ENCODE measurements at places on chromosomes 13 and 19.

- DNase-seq, result no peak
Observed at GRCh38 chr19:15021286-15022007, 27.8 kb upstream of the CASP14 start.

DNA sequence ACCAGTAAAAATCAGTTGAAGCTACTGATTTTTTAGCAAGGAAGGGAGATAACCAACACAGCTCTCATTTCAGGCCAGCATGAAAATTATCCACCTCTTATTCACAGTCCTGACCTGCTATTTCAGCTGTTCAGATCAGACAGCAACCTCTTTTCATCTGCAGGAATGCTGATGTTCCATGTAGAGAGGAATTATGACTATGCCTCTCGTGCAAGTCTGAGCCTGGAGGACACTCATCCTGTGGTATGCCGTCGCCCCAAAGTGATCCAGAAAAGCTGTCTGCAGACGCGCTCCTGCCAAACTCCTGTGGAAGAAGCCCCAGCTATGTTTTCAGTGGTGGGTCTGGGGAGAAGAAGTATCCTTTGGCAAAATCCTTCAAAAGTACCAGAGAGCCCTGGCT is 563.5 kb upstream of the SLITRK1 start:
- no peak for DNase-seq

GRCh38 chr13:88288326-88288725 is 617.2 kb downstream of the SLITRK5 start:
- DNase-seq, result no peak

DNA sequence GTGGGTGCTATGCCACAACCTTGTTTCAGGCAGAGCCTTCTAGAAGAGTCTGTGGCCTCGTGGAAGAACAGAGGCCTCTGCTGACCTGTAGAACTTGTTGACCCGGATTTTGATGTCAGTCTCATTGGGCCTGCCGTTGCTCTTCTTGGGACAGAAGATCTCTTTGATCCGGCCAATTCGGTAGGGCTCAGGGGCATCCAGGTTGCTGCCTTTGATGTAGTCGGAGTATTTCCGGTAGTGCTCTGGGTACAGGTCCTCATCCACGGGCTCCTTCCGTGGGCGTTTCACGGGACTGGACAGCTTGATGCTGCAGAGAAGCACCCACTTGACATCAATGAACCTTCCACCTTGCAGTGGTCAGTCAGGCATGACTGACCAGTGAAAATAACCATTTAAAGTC is 24.0 kb upstream of the EIF3G start:
- DNase-seq, result no peak

- DNase-seq, result no peak
Observed at GRCh38 chr19:3469638-3470499, 10.5 kb downstream of the SMIM24 start.

DNA sequence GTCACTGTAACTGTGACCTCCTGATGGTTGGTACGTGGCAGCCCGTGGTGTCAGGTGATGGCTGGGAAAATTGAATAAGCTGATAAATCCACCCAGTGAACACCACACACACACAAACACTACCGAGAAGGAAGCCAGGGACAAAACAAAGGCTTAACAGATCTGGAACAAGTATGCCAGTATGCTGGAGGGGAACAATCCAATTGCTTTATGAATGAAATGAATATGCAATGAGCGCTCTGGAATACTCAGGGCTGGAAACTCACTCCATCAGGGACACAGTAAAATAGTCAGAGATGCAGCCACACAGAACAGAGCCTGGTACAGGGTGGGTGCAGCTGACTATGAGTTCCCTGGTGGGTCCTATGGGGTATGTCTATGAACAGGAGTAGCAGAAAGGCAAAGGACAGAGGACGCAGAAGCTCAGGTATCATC is 16.7 kb downstream of the TMTC4 start:
- DNase-seq, result no peak

DNA sequence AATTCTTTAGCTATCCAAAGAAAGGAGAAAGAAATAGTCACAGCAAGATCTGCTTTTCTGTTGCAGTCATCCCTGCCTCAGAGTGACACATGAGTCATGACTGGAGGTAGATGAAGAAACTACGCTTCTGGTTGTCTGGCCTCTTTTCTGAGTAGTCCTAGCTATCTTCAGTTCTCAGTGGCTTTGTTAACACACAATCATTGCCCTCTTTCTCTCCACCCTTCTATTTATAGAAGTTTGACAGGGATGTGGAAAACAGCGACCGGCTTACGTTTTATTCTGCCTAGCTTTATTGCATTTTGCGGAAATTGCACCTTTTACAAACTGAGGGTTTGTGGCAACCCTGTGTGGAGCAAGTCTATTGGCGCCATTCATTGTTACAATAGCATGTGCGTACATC is 26.7 kb downstream of the SPATA13 start:
- DNase-seq, result no peak

- DNase-seq, result no peak
Observed at GRCh38 chr19:16418597-16418962, 53.2 kb downstream of the EPS15L1 start.

DNA sequence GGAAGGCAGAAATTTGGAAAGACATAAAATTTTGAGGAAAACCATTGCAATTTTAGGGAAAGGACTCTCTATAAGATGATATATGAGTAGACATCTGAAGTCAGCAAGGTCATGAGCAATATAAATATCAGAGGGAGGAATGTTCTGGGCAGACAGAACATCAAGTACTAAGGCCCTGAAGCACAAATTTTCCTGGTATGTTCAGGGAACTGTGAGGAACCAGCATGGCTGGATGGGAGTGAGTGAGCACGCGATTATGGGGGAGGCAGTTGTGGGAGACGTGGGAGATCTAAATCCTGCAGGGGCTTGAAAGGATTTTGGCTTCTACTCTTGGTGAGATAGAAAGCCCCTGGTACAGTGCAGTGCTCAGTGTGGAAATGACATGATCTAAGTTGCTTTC is 112.0 kb downstream of the TBC1D4 start:
- DNase-seq, result no peak

- no peak for DNase-seq
Observed at GRCh38 chr13:32036126-32036695, 4.6 kb downstream of the FRY start.

DNA sequence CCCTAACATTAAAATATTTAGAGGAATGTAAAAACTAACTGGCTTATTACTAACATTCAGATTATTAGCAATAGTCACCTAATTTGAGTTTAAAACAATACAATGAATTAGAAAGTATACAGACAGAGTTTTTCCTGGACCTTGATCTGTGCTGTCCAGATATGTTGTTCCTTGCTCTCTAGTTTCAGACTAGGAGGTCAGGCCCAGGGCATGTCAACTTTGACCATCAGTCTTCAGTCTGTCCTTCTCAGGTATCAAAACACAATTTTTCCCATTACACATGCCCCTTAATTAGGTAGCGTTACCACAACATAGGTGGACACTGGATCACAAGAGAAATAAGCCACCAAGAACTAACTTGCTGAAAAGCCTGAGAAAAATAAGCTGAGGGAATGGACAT is 197.0 kb downstream of the MAB21L1 start:
- DNase-seq, result no peak

- DNase-seq, result no peak
Observed at GRCh38 chr19:27775395-27775794, 1437.6 kb downstream of the UQCRFS1 start.

GRCh38 chr13:77412116-77412635 is 85.3 kb upstream of the MYCBP2 start:
- DNase-seq, result no peak

DNA sequence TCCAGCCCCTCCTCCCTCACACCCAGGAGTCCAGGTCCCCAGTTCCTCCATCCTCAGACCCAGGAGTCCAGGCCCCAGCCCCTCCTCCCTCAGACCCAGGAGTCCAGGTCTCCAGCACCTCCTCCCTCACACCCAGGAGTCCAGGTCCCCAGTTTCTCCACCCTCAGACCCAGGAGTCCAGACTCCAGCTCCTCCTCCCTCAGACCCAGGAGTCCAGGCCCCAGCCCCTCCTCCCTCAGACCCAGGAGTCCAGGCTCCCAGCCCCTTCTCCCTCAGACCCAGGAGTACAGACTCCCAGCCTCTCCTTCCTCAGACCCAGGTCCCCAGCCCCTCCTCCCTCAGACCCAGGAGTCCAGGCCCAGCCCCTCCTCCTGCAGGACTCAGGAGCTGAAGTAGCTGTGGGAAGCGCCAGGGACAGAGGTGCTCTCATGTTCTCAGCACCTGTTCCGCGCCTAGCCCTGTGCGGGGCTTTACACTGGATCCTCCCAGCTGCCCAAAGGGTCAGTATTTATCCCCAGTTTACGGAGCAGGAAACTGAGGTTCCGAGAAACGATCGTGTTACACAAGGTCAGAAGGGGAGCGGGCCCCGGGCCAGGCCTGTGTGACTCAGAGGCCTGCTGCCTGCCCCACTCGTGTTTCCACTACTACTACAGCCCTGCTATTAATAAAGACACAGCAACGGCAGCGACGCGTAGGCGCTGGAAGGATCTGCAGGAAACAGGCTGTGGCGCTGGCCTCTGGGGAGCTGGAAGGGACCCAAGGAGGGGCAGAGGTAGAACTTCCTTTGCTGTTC is 1.7 kb upstream of the SBK3 start:
- no peak for DNase-seq

GRCh38 chr19:52138278-52138982 is 1.3 kb downstream of the ZNF616 start:
- no peak for DNase-seq

DNA sequence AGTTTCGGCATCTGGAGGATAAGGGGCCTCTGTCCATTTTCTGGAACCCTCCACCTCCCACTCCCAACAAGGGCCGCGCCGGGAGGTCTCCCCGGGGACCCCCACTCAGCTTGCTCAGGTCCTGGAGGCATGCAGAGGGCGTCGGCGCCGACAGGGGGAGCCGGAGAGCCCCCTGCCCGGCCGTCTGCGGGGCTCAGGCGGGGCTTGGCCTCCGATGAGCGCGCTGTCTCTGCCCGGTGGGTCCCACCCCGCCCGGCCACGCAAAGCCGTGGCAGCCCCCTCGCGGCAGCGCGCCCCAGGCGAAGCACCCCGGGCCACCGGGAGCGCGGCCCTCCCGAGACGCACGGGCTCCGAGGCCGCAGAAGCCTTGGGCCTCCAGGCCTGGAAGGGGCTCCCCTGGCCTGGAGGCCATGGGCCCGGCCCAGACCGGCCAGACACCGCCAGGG is 149.7 kb upstream of the ZNF536 start:
- DNase-seq, result no peak

- DNase-seq, result no peak
Observed at GRCh38 chr13:25375727-25376358, 4.1 kb downstream of the ATP8A2 start.

- DNase-seq, result no peak
Observed at GRCh38 chr19:15315101-15315500, 17.2 kb downstream of the BRD4 start.

DNA sequence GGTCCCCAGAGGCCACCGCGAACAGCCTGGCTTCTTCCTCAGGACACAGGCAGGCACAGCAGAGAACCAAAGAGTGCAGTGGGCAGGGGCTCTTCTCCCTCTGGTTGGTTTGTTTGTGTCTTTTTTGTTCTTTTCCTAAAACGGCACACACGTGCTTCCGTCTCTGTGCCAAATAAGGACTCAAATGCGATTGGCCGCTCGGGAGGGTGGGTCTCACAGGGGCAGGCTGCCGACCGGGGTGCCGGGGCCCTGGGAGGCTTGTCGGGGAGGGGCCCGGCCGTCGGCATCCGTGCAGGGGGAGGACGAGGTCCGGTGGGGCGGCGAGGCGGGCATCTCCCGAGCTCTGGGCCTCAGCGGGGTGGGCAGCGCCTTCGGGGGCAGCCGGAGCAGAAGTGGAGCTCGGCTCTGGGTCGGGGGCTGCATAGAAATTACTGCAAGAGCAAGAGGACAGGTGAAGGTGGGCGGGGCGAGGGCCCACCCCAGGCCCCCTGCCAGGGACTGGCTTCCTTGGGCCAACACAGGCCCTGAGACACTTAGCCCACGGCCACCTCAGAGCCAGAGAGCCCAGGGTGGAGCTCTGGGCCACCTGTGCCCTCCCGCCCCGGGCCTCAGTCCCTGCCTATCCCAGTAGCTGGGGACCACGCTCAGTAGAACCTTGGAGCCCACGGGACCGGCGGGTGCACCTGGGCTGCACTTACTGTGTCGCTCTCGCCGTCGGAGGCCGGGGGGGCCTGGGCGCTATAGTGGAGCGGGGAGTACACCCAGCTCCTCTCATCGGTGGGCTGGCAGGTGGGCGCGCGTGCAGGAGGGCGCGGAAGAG is 6.4 kb upstream of the CACTIN start:
- DNase-seq, result no peak

- DNase-seq, result no peak
Observed at GRCh38 chr13:29564818-29565217, 30.7 kb downstream of the SLC7A1 start.

DNA sequence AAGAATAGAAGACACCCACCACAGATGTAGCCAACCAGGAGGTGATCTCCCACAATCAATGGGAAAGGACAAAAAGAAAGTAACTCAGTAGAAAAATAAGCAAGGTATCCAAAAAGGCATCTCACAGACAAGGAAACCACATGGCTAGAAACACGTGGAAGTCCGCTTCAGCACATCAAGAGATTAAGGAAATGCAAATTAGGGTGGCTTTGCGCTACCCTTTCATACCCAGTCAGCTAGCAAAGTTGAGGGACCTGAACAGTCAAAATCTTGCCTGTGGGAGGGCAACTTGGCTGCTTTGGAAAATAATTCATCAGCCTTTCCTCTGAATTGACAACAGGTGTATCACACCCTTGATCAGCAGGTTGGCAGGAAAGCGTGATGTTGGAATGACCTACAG is 11.6 kb upstream of the UQCR11 start:
- DNase-seq, result no peak

GRCh38 chr13:38628554-38628953 is 58.3 kb upstream of the FREM2 start:
- no peak for DNase-seq

DNA sequence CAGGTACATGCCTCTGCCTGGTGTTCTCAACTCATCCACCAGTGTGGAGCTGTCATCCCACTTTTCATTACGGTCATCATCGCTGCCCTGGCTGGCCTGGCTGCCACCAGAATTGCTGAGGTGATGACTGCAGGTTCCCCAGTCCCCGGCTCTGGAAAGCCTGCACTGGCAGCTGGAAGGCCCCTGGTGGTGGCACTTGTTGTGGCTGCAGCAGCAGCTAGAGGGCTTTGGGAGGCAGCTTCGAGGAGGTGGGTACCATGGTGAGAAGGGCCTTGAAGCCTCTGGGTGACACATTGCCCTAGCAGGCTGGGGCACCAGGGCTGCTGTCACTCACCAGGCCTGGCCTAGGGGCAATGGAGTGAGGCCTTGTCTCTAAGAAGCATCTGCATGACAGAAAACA is 25.3 kb upstream of the ZNF14 start:
- DNase-seq, result no peak

- DNase-seq, result peak; percentile 1
Observed at GRCh38 chr19:9498183-9498902, at the start of gene ZNF560. Gene ZNF560, minus strand, starts transcription at chr19:9498616. Its CDS starts 23,303 bp downstream, at chr19:9475313.

GRCh38 chr13:113158946-113159345 is 498 bp downstream of the PROZ start:
- DNase-seq, result no peak

DNA sequence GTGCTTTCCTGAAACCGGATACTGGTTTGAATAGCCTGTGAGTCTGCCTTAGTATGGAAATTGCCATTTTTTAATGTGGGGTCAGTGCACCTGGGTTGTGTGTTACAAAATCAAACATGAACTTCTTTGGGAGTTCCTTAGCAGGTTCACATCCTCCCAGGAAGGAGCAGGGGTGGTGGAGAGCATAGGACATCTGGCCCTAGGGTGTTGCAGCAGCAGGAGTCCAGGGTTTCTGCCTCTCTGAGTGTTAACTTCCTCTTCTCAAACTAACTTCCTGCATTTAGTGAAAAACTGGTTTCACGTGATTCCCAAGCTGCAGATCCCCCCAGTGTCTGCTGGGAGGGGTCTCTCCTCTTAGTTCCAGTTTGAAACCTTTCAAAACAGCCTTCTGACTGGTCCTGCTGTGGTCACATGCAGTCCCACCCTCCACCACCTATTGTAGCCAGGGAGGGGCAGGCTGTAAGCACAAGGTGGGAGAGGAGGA is 7.2 kb downstream of the RNASEH2B start:
- DNase-seq, result no peak
